ENCODE measurements at places on chromosomes 6 and 20. TPM values are rescaled to one million over a fixed set of nuclear protein-coding genes. Genes with fewer than 3 reads are reported as not detected.

Gene RIPOR3
- 26.9 TPM for total RNA-seq

GRCh38 chr20:15831201-15831600 is 742.0 kb downstream of the KIF16B start:
- DNase-seq, result no peak

DNA sequence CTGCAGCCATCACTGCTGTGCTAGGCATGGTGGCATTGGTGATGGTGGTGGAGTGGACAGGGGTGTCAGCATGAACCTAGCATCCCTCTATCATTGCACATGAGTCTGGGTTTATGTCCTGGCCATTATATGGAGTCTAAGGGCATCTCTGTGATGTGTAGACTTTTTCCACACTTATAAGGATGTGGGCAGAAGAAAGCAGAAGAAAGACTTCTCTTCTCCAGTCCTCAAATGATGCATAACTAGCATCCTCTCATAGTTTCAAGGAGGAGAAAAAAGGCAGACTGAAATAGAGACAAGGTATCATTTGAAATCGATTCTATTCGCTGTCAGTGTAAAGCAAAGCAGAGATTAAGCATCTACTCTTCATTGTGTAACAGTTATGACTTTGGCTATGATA is 140.0 kb upstream of the ATXN1 start:
- DNase-seq, result no peak

DNA sequence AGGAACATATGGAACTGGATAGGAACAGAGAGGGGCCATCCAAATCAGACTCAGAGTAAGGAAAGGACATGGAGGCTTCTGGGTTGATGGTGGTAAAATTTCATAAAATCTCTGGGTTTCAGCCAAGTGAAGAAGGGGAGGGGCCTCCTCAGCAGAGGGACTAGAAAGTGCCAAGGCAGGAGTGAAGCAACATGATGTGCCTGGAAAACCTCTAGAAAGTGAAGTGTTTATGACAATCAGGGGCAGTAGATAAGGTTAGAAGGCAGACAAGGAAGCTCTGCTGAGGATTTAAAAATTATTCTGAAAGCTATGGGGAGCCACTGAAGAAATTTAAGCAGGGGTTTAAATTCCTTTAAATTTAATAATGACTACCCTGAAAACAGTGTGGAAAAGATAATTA is 126.0 kb upstream of the TENT5A start:
- no peak for DNase-seq

GRCh38 chr6:73156793-73157767 is 68.2 kb downstream of the KHDC1L start:
- no peak for DNase-seq

- no peak for DNase-seq
Observed at GRCh38 chr6:78605909-78606446, 261.4 kb upstream of the IRAK1BP1 start.

GRCh38 chr6:5020142-5020541 is 16.3 kb upstream of the RPP40 start:
- DNase-seq, result no peak

All from breast epithelium (tissue), 4 donors.